ENCODE measurements at places on chromosomes 2 and 18. TPM values are rescaled to one million over a fixed set of nuclear protein-coding genes. Genes with fewer than 3 reads are reported as not detected.

The NT5C1B gene
- total RNA-seq, result not detected

The SERPINB10 gene
- total RNA-seq, result not detected

The NAT8 gene
- total RNA-seq, result not detected

The CNGA3 gene
- not detected for total RNA-seq

The GREB1 gene
- total RNA-seq, result 0.54 TPM

The FLACC1 gene
- 1.4 TPM for total RNA-seq

The UPP2 gene
- not detected for total RNA-seq

Measured in Calu3 (cell line).